Gastroesophageal sphincter (tissue), 4 donors: ENCODE measurements at places on chromosomes 1 and 21.

DNA sequence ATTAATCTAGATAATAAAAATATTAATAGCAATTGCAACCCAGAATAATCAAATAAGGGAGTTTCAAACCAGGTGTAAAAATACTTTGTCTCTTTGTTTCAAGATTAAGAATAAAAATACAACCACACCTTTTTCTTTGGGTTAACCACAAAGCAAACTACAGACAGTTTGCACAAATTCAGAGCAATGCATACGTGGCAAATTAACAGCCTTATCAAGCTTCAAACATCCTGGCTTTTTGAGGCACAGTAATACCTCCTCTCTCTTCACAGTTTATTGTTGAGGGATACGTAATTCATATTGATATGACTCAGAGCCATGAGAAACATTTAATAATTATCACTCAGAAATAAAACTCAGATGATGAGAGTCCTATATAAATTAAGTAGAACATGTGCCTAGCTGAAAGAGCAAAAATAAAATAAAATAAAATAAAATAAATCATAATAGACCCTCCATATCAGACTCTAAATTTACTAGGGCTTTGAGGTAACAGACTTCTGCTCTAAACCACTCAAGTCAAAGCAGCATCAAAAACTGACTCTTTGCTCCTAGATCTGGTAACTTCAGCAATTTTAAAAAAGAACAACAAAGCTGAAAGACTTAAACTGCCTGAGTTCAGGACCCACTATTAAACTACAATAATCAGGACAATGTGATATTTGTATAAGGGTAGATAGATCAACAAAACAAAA is 11.4 kb downstream of the EDEM3 start:
- H3K27ac ChIP-seq = no peak overlapping the region
- no peak for ATAC-seq
- no peaks in the 10 kb centered on the region for H3K4me1 ChIP-seq
- H3K36me3 ChIP-seq = no peaks in the 10 kb centered on the region
- H3K27me3 ChIP-seq = no peaks in the 10 kb centered on the region

- H3K36me3 ChIP-seq = no peaks in the 10 kb centered on the region
Measured at GRCh38 chr21:45513741-45514310, 28.4 kb downstream of the SLC19A1 start.

DNA sequence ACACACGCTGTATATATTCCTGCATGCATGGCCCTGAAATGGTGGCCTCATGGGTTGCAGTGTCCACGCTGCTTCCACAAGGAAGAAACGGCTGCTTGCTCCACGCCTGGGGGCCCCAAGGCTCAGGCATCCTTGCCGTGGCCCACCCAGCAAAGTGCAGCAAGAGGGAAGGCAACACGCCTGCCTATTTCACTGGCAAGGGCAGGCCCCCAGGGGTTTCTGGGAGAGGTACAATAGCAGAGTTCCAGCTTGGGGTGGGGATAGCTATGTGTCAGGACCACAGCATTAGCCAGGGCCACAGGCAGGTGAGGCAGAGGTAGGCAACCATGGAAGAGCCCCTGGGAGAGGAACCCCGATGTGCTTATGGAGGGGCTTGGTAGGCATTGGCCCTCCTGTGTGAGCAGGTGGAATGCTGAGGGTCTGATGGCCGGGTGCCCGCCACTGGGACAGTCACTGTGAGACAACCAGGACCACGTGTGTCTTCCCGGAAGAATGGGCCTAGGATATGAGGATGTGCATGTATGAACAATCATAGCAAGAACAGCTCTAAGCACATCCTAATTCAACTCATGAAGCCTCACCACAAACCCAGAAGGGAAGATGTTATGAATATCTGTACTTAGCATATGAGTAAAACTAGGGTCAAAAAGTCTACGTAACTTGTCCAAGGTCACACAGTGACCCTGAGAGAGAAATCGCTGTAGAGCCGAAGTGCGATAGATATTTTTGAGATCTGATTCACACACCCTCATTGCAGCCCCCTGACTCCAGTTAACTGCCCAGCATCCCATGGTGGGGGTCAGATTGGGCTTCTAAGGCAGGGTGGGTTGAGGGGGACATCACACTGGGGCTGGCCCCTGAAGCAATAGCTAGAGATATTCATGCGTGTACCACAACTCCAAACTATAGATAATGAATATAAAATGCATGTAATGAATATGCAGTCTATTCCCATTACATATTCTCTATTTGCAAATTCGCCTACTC is 11.8 kb downstream of the TFF2 start:
- H3K36me3 ChIP-seq = no peaks in the 10 kb centered on the region
- peaks cover 13% of the 10 kb centered on the region for H3K4me1 ChIP-seq
- H3K27me3 ChIP-seq = peaks cover 20% of the 10 kb centered on the region
- no peak for ATAC-seq
- H3K27ac ChIP-seq = no peak overlapping the region
- H3K4me3 ChIP-seq = no peak overlapping the region

- ATAC-seq = no peak
- no peak overlapping the region for H3K4me3 ChIP-seq
- H3K36me3 ChIP-seq = peaks cover 39% of the 10 kb centered on the region
- H3K27me3 ChIP-seq = no peaks in the 10 kb centered on the region
- H3K4me1 ChIP-seq = no peaks in the 10 kb centered on the region
Measured at GRCh38 chr21:32307706-32308105, 9.1 kb downstream of the MRAP start.

- H3K27me3 ChIP-seq = peaks cover 46% of the 10 kb centered on the region
- no peak overlapping the region for H3K4me3 ChIP-seq
- H3K36me3 ChIP-seq = no peaks in the 10 kb centered on the region
- H3K27ac ChIP-seq = no peak overlapping the region
- ATAC-seq = no peak
Measured at GRCh38 chr1:201275253-201275666, 8.0 kb upstream of the PKP1 start.
